Uterine smooth muscle cell (primary cell): ENCODE measurements at places on chromosomes 16 and 17. TPM values are rescaled to one million over a fixed set of nuclear protein-coding genes. Genes with fewer than 3 reads are reported as not detected.

Gene CHST4
- not detected in 2 replicates for total RNA-seq

Gene BCKDK
- 16.9 and 18.6 TPM in 2 replicates for total RNA-seq

Gene SCNN1B
- total RNA-seq: not detected in 2 replicates

Gene KRTAP4-3
- not detected in 2 replicates for total RNA-seq

Gene TEKT3
- total RNA-seq: 0.11 and 1.00 TPM in 2 replicates

Gene PTX4
- under 0.01 and 0.11 TPM in 2 replicates for total RNA-seq

Gene HOXB8
- 0.22 TPM in 1 of 2 replicates, not detected in the other for total RNA-seq

Gene OR3A3
- 0.33 TPM in 1 of 2 replicates, not detected in the other for total RNA-seq
